ENCODE measurements at places on chromosomes 7 and 10.

- DNase-seq: peak; percentile 70
Measured at GRCh38 chr7:130632111-130632510, 36.4 kb downstream of the COPG2 start.

DNA sequence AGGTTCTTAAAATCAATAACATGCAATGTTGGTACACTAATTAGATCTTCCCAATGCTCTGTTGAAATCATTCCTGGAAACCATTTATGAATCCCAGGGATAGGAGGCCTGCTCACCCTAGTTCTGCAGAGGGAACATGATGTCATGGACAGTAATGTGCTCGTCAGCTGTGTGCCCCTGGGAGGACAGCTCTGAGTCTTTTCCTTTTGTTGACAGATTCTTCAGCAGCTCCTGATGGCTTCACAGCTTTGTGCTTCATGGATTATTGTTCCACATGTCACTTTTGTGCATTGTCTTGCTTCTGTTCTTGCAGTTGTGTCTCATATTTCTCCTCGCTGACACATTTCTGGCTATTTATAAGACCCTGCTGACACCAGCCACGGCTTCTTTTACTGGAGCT is 367.5 kb downstream of the CCSER2 start:
- no peak for DNase-seq

DNA sequence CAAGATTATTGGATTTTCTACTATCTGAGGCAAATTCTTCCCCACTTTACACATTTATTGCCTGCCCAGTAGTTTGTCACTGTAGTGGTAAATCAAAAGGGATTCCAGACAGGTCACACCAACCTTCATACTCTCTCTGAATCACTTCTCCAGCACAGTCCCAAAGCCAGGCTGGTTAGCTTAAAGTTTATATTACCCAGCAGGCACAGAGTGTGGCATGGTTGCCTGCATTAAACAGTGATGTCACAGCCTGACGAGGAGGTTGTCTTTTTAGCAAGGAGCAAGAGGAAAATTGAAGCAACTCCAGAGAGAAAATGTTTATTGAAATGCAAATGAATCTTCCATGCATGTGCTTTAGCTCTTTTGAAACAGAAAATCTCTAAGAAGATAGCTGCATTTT is 375.5 kb upstream of the CELF2 start:
- DNase-seq: no peak

DNA sequence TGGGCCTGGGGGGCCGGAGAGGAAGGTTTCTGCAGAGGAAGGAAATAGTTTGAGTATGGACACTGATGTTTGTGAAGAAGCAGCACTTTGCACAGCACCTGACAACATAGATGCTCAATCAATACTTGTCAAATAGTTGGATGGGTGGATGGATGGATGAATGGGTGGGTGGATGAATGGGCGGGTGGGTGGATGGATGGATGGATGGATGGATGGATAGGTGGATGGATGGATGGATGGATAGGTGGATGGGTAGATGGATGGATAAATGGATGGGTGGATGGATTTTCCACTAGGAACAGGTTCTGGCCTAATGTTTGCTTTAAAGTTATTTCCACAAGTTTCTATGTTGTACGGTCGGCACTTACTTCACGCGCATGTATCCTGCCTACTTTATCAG is 45.3 kb downstream of the COL17A1 start:
- no peak for DNase-seq
